ENCODE measurements at places on chromosomes 6 and 20.

DNA sequence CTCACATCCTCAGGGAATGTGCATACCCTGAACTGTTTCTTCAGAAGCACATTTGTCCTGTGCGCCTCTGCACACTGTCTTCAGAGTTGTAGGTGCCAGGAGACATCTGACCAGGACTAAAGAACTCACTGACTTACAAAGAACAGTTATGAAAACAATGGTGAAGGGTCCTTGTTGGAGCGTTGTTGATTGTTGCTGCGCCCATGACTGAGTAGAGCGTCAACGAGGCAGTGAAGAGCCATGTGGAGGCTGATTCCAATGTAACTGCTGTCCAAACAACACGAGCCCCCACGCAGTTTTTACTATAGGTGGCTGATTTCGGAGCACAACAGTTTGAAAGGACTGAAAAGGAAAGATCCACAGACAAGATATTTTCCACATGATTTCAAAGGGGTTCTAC is 380.3 kb downstream of the CDH26 start:
- no peak for DNase-seq

DNA sequence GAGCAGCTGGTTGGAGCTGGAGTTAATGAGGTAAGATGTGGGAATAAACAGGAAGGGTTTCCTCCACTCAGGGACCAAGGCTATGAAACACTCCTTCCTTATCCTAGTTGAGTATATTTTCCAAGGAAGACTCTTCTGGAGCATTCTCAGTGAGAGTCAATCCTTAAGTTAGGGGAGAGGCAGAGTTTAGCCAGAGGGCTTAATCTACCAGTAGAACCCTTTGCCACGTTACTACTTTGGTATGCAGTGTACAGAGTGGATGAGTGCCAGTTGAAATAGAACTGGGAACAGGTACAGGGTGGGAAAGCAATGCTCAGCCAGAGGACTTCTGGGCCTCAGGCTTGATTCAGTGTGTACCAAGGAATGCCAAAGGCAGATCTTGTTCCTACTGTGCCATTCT is 114.3 kb downstream of the UBE3D start:
- DNase-seq = no peak

DNA sequence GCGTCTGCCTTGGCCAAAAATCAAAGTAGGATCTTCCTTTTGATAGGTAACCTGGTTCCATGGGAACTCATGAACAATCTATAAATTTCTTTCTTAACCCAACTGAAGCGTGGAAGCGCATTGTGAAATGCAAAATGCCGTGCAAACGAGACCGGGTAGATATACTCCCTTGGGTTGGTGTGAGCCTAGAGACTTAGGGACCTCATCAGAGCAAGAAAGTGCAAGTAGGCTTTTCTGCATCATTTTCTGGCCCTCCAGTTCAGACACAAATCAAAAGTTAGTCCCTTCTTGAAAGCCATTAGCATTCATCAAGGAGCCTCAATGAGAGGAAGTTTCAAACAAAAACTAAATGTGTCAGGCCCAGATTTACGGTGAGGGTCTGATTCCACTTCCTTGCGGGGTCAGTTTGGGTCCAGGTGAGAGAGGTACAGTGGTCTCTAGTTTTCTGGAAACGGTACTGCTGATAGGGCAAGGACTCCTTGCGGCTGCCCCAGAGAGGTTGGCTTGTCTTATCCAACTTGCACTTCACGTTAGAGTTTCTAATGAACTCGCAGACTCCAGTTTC is 5.3 kb upstream of the ZNF184 start:
- peak; percentile 54 for DNase-seq

DNA sequence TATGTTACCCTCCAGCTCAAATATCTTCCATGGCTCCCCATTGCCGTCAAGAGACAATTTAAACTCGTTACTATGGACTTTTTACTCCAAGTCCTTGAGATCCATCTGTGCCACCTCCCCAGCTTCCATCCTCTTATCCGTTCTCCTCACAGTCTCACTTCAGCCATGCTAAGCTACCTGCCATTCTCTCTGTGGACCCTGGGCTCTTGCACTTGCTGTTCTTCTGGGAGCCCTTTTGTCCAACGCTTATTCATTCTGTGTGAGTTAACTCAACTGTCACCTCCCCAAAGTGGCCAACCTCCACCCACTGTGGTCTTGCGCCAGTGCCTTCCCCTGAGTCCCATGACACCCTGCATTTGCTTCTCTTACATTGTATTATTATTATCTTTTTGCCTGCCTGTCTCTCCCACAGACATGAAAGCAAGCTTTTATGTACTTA is 132.4 kb downstream of the BCAS1 start:
- peak; percentile 14 for DNase-seq

DNA sequence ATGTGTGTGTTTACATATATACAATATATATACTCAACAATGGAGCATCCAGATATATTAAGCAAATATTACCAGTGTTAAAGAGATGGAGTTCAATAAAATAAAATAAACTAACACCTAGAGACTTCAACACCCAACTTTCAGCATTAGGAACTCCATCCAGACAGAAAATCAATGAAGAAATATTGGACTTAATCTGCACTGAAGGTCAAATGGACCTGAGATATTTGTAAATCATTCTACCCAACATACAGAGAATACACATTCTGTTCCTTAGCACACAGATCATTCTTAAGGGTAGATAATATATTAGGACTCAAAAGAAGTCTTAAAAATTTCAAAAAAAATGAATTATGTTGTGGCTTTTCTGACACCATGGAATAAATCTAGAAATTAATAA is 832.3 kb upstream of the ADGRB3 start:
- DNase-seq = no peak

DNA sequence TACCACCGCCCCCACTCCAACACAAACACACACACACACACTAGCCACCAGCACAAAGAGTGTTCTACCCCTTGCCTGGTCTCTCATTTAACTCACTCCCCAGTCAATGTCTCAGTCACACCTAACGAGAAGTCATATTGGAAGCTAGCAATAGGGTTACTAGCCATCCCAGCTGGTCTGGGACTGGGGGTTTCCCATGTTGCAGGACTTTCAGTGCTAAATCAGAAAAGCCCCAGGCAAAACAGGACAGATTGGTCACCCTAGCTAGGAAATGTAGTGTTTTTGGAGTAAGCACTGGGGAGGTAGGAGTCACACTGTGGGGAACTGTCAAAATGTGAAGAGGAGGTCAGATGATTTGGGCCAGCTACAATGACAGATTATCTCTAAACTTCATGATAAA is 158.1 kb downstream of the UNC5CL start:
- DNase-seq = no peak

DNA sequence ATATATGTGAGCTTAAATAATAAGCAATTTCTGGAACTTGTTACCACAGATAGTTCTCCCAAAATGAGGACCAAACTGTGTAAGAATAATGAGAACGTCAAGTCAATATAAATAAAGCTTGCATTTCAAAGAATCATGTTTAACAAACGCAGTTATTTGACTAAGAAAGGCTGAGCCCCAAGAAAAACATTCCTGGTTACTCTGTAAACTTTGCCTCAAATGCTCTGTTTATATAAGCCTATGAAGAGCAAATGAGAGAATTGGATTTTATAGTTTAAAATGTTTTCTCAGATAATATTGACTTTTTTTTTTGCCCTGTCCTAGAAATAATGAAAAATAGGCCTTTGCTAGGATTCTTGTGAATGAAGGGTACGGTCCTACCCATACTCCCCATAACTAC is 81.3 kb downstream of the C6orf52 start:
- no peak for DNase-seq

GRCh38 chr6:89978749-89979145 is 84.5 kb downstream of the GJA10 start:
- no peak for DNase-seq

- peak; percentile 74 for DNase-seq
Observed at GRCh38 chr6:148593130-148593812, 153.6 kb upstream of the UST start.

- no peak for DNase-seq
Observed at GRCh38 chr6:33853026-33853425, 49.2 kb upstream of the MLN start.

DNA sequence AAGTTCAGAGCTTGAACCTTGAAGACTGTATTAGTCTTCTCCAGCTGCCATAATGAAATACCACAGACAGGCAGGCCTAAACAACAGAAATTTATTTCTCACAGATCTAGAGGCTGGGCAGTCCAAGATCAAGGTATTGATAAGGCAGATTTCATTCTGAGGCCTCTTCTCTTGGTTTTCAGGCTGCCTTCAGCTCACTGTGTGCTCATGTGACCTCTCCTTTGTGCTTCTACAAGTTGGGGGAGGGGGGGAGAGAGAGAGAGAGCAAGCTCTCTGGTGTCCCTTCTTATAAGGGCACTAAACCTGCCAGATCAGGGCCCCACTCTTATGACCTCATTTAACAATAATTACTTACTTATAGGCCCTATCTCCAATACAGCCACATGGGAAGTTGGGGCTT is 102.6 kb upstream of the RSPO3 start:
- no peak for DNase-seq

DNA sequence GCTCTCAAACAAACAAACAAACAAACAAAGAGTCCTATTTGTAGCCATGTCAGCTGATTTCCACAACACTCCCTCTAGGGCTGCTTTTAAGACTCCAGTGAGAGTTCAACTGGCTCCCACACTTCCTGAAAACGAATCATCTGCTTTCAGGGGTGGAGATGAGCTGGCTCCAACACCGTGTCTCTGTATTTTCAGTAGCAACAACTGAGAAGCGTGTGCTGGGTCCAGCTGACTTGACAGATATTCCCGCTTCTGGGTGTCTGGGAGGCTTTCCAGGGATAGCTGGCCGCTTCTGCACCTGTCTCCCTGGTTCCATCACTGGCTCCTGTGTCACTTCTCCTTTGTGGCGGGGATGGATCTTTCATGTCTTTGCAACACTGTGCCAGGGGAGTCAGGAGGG is 272.5 kb upstream of the SOX4 start:
- peak; percentile 61 for DNase-seq

GRCh38 chr6:36268478-36269275 is 1.2 kb upstream of the PNPLA1 start:
- DNase-seq = no peak

DNA sequence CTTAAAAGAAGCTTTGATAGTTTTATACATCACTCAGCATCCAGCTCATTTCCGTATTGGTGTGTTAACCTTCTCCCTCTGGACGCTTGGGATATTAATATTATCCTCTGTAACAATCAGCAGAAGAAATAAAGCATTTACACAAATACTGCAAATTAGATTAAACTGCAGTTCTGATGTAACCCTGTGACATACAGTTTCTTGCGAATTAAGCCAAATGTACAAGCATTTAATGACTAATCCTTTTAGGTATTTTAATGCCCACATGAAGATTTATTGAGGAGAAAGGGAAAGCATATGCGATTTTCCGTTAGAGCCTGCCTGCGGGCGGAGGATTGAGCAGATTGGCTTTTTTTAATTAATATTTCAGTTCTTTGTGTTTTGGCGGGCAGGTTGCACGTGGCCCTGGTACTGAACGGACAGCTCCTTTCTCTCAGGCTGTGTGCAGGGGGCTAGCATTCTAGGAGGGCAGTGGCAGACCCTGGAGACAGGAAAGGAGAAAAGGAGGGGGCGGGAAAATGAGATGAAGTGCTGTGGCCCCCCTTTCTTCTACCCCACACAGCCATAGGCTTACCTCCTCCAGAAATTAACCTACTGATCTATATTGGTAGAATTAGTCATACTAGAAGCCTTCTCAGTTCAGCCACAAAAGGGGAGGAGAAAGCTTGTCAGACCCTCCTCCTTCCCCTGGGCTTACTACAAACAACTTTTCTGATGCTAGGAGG is 14.1 kb upstream of the TFAP2D start:
- no peak for DNase-seq

DNA sequence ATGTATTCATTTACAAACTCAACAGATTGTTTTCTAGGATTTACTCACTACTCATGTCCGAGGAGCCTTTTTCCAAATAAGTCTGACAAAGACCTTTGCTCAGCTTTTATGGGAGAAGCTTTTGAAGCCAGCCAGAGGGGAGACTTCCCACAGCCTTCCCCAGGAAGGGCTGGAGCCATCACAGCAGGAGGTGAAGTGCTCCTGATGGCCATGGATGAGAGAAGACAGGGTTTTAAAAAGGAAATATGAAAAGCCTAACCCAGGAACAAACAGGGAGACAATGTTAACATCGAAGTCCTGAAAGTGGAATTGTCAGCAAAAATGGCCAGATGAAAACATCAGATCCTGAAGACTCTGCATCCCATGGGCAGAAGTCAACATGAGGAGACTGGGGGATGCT is 11.6 kb upstream of the TAGAP start:
- no peak for DNase-seq

GRCh38 chr6:76633259-76633658 is 560.8 kb upstream of the IMPG1 start:
- DNase-seq = peak; percentile 67

GRCh38 chr6:121523628-121524027 is 88.2 kb downstream of the GJA1 start:
- no peak for DNase-seq

Data from islet precursor cell (in vitro differentiated cells).